Left ventricle myocardium inferior (tissue), 1 donor: ENCODE measurements at places on chromosomes 4 and X. TPM values are rescaled to one million over a fixed set of nuclear protein-coding genes. Genes with fewer than 3 reads are reported as not detected.

LAP3 gene
- total RNA-seq, result 52.7 TPM

ASMT gene
- total RNA-seq, result not detected

BANK1 gene
- total RNA-seq, result 0.08 TPM

UBQLN2 gene
- 34.5 TPM for total RNA-seq

SNCA gene
- 7.0 TPM for total RNA-seq

DCX gene
- total RNA-seq, result 0.05 TPM

SYTL5 gene
- 0.41 TPM for total RNA-seq
